ENCODE measurements at places on chromosomes 6 and 20. TPM values are rescaled to one million over a fixed set of nuclear protein-coding genes. Genes with fewer than 3 reads are reported as not detected.

GRCh38 chr20:25699914-25700313 lies 3.3 kb upstream of the ZNF337 start:
- H3K36me3 ChIP-seq: no peaks in the 10 kb centered on the region
- peaks cover 9% of the 10 kb centered on the region for H3K4me1 ChIP-seq
- H3K4me3 ChIP-seq: no peak overlapping the region
- DNase-seq: no peak
- H3K27ac ChIP-seq: no peak overlapping the region

GRCh38 chr20:50735813-50736212 lies 4.4 kb downstream of the PARD6B start:
- H3K36me3 ChIP-seq: peaks cover 6% of the 10 kb centered on the region
- H3K27ac ChIP-seq: no peak overlapping the region

DNA sequence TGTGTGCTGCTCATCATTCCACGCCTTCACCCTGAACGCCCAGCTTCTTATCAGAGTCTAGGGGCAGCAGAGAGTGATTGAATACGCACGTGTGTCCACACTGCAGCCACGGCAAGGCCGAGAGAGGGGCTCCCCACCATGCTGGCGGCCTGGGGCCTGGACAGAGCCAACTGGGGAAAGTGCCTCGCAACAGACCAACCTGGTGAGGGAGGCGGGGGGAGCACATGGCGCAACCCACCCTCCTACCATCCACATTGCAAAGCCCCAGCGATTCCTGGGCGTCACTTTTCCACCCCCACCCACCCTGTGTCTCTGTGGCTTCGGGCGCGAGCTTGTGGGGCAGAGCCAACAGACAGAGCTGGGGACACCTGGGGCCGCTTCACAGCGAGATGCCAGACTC lies 66.4 kb upstream of the DUSP22 start:
- H3K27ac ChIP-seq: no peak overlapping the region
- no peaks in the 10 kb centered on the region for H3K36me3 ChIP-seq
- peaks cover 16% of the 10 kb centered on the region for H3K4me1 ChIP-seq
- DNase-seq: no peak

DNA sequence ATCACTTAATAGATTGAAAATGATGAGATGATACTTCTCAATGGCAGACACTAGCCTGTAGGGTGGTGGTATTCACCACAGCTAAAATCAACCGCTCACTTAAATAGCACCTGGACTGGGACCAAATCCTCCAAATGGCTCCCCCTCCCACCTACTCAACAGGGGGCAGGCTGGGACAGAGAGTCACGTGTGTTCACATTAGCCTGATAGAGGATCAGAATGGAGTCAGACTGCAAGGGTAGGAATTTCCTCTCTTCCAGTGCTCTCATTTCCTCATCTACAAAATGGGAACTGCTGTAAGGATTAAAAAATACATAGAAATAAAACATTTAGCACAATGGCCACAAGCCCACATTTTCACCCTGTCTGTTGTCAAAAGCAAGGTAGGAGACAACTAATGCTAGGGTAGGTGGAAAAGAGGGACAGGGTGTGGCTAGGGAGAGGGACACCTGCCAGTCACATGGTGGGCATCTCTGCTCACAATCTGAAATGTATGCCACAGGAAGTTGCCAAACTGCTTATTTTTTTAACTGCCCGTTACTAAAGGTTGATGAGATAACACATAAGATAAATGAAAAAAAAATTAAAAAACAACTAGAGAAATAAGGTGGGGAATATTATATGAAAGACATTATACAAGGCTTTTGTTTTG lies 55.3 kb downstream of the BACH2 start:
- no peak for DNase-seq
- no peaks in the 10 kb centered on the region for H3K36me3 ChIP-seq
- peaks cover 37% of the 10 kb centered on the region for H3K4me1 ChIP-seq
- no peak overlapping the region for H3K27ac ChIP-seq
- no peaks in the 10 kb centered on the region for H3K27me3 ChIP-seq

GRCh38 chr20:23128461-23129125 lies 42.5 kb upstream of the CD93 start:
- no peaks in the 10 kb centered on the region for H3K36me3 ChIP-seq
- no peaks in the 10 kb centered on the region for H3K27me3 ChIP-seq
- no peaks in the 10 kb centered on the region for H3K4me1 ChIP-seq

- H3K27ac ChIP-seq: no peak overlapping the region
- no peak overlapping the region for H3K4me3 ChIP-seq
- H3K36me3 ChIP-seq: no peaks in the 10 kb centered on the region
These were observed 79.8 kb downstream of the SULF2 start for GRCh38 chr20:47705497-47705856.

DNA sequence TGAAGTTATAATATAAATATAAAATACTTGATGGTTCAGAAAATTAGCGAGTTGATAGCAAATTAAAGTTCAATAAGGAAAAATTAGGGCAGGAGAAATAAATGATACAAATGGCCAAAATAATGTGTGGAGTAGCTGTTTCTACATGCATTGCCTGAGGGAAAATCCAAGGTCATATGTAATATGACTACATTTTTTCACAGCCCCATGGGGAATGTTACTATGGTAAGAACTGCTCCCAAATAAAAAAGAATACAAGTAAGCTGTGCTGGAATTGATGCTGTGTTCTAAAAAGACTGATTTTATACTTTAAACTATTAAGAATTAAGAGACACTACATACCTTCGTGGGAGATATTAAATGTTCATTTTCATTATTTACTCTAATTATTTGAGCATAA lies 34.1 kb downstream of the MEI4 start:
- no peak overlapping the region for H3K4me3 ChIP-seq
- no peaks in the 10 kb centered on the region for H3K4me1 ChIP-seq
- H3K27me3 ChIP-seq: no peaks in the 10 kb centered on the region
- no peak overlapping the region for H3K27ac ChIP-seq
- DNase-seq: no peak

GRCh38 chr6:132587424-132587823 lies 2.1 kb downstream of the TAAR5 start:
- no peaks in the 10 kb centered on the region for H3K27me3 ChIP-seq
- H3K36me3 ChIP-seq: no peaks in the 10 kb centered on the region
- no peak overlapping the region for H3K27ac ChIP-seq
- no peak overlapping the region for H3K4me3 ChIP-seq
- no peak for DNase-seq

- H3K36me3 ChIP-seq: no peaks in the 10 kb centered on the region
- H3K4me1 ChIP-seq: no peaks in the 10 kb centered on the region
- no peak for DNase-seq
- no peak overlapping the region for H3K4me3 ChIP-seq
- no peak overlapping the region for H3K27ac ChIP-seq
These were observed 10.8 kb upstream of the BTBD3 start for GRCh38 chr20:11906626-11907480.

DNA sequence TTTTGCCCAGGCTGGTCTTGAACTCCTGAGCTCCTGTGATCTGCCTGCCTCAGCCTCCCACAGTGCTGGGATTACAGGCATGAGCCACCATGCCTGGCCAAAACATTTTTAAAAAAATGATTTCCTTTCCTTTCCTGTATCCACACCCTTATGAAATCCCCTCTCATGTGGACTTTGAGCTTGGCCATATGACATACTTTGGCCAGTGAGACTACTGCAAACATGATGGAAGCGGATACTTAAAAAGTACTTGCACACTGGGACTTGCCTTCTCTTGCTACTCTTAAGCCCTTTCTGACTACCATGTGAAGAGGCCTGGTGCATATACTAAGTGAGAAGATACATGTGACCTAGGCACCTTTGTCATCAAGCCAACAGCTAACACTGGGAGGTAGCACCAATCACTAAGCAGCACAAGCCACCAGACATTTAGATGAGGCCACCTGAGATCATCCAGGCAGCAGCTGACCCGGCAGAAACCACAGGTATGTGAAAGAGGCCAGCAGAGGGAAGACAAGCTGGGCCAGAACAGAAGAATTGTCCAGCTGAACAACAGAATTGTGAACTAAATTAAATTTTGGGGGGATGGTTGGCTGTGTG lies 78.5 kb upstream of the HDAC2 start:
- no peaks in the 10 kb centered on the region for H3K36me3 ChIP-seq
- H3K27me3 ChIP-seq: no peaks in the 10 kb centered on the region
- no peaks in the 10 kb centered on the region for H3K4me1 ChIP-seq
- no peak overlapping the region for H3K27ac ChIP-seq

GRCh38 chr6:157050537-157051265 lies 272.6 kb downstream of the TMEM242 start:
- H3K36me3 ChIP-seq: no peaks in the 10 kb centered on the region
- H3K27ac ChIP-seq: no peak overlapping the region
- no peaks in the 10 kb centered on the region for H3K27me3 ChIP-seq
- H3K4me1 ChIP-seq: peaks cover 19% of the 10 kb centered on the region

DNA sequence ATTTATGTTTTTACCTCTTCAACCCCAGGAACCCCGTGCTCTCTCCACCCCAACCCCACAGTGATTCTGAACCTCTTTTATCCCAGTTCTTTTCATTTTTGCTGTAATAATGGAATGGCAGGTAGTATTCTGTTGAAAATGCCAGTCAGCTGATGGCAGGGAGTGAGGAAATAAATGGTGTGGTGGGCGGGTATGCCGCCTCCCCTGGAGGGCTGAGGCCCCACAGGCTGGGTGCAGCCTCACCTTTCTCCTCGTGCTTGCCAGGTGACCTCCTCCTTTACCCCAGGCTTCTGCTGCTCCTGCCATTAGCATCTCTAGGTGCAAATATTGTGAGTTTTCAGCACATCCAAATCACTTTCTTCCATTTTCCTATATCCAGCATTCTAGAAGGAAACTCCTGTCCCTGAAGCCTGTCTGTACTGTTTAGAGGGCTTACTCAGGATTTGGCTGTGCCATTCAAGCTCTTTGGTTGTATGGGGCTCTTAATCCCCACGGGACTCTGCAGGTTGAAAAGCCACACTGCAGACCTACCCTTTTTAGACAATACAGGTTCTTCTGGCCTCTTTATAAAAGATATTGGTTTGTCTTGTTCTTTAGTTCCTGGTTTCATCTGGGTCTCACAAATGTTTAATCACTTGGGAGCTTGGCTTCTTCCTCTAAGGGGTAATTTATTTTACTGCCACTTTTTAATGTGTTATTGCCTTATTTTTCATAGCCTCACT lies 201.8 kb downstream of the JARID2 start:
- H3K27ac ChIP-seq: no peak overlapping the region
- no peaks in the 10 kb centered on the region for H3K36me3 ChIP-seq
- H3K4me3 ChIP-seq: no peak overlapping the region

- no peaks in the 10 kb centered on the region for H3K4me1 ChIP-seq
- no peak overlapping the region for H3K4me3 ChIP-seq
- H3K36me3 ChIP-seq: no peaks in the 10 kb centered on the region
- no peaks in the 10 kb centered on the region for H3K27me3 ChIP-seq
These were observed 39.5 kb downstream of the CD40 start for GRCh38 chr20:46157625-46158024.

DNA sequence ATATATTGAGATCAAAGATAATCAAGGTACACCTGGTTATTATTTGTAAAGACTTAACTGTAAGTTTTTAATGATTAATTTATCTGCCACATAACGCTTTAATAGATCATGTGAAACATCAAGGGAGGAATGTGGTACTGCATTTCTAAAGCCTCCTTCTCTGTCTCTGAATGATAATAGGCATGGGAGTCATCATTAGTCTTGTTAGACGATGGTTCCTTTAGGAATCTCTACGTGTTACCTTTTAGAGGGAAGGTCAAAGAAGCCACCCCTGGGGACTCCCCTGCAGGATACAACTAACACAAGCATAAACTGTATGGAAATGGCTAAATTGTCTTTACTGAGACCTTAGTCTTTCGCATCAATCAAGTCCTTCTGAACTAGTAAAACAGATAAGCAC lies 173.6 kb upstream of the MCHR2 start:
- H3K4me3 ChIP-seq: no peak overlapping the region
- H3K36me3 ChIP-seq: no peaks in the 10 kb centered on the region
- no peaks in the 10 kb centered on the region for H3K27me3 ChIP-seq

GRCh38 chr20:49415005-49415667 lies 67.3 kb downstream of the KCNB1 start:
- no peak overlapping the region for H3K4me3 ChIP-seq
- H3K36me3 ChIP-seq: no peaks in the 10 kb centered on the region

DNA sequence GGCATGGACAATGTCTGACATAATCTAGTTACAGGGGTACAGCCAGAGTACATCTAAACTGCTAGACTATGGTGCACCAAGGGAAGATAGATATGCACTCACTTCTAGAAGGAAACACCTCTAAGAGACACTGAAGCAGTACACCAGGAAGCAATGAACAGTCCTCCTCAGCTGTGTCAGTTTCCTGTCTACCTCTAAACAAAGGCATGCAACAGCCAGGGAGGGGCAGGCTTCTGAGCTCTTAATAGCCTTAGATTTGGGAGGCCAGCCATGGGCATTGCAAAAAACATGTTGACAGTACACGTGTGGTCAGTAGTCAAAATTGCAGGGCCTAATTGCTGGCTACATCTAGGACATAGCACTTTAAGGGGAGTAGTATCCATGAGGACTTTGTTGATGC lies 21.4 kb downstream of the CRYBG1 start:
- H3K27ac ChIP-seq: no peak overlapping the region
- no peaks in the 10 kb centered on the region for H3K27me3 ChIP-seq
- no peak for DNase-seq
- no peaks in the 10 kb centered on the region for H3K4me1 ChIP-seq

DNA sequence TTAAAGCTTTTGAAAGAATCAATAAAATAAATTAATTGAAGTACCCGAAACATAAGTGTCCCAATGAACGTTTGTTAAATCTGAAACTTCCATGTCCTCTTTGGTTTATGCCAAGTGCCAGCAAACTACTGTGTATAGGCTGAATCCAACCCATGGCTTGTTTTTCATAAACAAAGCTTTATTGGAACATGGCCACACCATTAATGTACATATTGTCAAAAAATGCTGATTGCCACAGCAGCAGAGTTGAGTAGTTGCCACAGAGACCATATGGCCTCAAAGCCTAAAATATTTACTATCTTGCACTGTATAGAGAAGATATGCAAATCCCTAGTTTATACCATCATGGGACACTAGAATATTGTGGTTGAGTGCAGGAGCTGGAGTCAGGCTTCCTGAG lies 406.1 kb downstream of the MAFB start:
- H3K4me3 ChIP-seq: no peak overlapping the region
- H3K36me3 ChIP-seq: no peaks in the 10 kb centered on the region
- H3K4me1 ChIP-seq: no peaks in the 10 kb centered on the region
- H3K27ac ChIP-seq: no peak overlapping the region
- H3K27me3 ChIP-seq: no peaks in the 10 kb centered on the region

DNA sequence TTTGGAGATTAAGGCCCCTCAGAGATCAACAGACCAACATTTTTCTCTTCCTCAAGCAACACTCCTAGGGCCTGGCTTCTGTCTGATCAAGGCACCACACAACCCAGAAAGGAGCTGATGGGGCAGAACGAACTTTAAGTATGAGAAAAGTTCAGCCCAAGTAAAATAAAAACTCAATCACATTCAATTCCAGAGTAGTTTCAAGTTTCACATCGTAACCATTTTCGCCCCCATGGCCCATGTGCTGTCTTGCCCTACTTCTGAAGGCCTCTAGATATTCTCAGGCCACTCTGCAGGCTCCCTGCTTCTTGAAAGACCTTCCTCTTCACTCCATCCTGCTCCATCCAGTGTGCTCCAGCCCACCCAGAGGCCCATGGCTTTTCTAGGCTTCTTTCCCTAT lies 4.2 kb downstream of the IL17A start:
- DNase-seq: no peak
- no peak overlapping the region for H3K27ac ChIP-seq
- H3K27me3 ChIP-seq: peaks cover 4% of the 10 kb centered on the region
- no peak overlapping the region for H3K4me3 ChIP-seq

PRKN gene
- 0.55 TPM for total RNA-seq

TCP1 gene
- 617 TPM for total RNA-seq

TRIM40 gene
- not detected for total RNA-seq

PTCRA gene
- total RNA-seq: not detected

PLEKHG1 gene
- 8.8 TPM for total RNA-seq

MUC22 gene
- not detected for total RNA-seq
